Stomach (tissue), 19 donors: ENCODE measurements at places on chromosomes 2 and 18. TPM values are rescaled to one million over a fixed set of nuclear protein-coding genes. Genes with fewer than 3 reads are reported as not detected.

DNA sequence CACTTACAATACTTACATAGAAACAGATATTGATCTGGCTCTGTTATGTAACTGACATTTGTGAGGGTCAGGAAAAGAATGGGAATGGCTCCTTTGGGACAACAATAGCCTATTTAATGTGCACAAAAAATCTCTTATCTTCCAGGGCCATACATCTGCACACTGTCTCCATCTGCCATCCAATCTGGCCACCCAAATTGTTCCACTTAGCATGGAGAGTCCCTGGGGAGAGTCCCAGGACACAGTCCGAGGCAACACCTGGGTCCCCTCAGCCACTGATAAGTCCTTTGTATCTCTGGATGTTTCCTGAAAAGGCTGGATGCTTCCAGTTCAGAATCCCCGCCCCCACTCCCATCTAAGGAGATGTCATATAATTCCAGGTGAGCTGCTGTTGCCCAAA, 274.2 kb upstream of the NCKAP5 start:
- no peak overlapping the region for H3K4me3 ChIP-seq
- H3K4me1 ChIP-seq = no peaks in the 10 kb centered on the region
- H3K27me3 ChIP-seq = no peaks in the 10 kb centered on the region
- no peak overlapping the region for H3K27ac ChIP-seq
- no peak for DNase-seq

DNA sequence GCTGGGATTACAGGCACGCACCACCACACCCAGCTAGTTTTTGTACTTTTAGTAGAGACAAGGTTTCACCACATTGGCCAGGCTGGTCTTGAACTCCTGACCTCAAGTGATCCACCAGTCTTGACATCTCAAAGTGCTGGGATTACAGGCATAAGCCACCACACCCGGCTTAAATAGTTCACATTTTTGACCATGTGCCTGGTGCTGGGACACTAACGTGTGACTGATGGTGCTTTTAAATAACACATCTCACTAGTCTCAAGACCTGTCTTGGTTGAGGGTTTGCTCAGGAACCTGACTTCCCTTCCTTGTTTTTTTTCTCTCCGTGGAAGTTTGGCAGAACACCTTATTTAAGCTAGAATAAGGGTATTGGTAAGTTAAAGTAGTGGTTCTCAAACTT, 8.5 kb downstream of the FMNL2 start:
- H3K4me1 ChIP-seq = peaks cover 24% of the 10 kb centered on the region
- H3K27ac ChIP-seq = no peak overlapping the region
- H3K36me3 ChIP-seq = peaks cover 12% of the 10 kb centered on the region
- DNase-seq = no peak
- no peak overlapping the region for H3K4me3 ChIP-seq

Gene HOXD13
- not detected for total RNA-seq

Gene ZNG1B
- total RNA-seq = 47.2 TPM

Gene RAB17
- total RNA-seq = 102 TPM
